Psoas muscle (tissue), 8 donors: ENCODE measurements at places on chromosomes 11 and 22.

DNA sequence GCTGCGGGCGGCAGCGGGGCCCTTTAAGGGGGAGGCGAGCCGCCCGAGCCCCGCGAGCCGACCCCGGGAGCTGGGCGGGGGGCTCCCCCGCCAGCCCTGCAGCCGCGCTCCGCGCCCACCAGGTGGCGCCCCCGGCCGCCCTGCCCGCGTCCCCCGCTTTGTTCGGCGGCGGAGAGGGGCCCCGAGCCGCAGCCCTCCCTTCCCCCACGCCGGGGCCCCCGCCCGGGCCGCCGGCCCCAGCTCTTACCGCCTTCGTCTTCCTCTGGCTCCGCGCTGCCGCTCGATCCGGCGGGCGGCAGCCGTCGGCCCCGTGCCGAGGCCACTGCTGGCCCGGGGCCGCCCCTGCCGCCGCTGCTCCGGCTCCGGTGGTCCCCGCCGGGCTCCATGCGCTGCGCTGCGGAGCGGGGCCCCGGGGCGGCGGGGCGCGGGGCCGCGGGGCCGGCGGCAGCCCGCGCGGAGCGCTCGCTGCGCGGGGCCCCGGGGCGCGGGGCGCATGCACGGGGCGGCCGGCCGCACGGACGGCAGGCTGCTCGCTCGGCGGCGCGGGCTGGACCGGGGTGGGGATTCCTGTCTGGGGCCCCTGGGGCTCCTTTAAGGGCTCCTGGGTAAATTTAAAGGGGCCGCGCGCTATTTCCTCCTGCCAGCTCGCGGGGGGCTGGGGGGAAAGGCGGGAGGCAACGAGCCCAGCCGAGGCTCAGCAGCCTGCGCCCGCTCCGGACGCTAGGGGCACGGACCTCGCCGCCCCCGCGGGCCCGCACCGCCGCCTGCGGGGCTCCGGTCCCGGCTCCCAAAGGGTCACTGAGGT is at the start of gene ZFTA:
Gene ZFTA (minus strand): TSS at position 539 of the 805 bp plus-strand sequence. CDS start 153 bp downstream, at position 386.
- peak within 1 kb of the TSS; percentile 87 for H3K4me3 ChIP-seq
- H3K27me3 ChIP-seq = no peaks in the 10 kb centered on the region
- peak within 1 kb of the TSS; percentile 77 for H3K27ac ChIP-seq
- peaks cover 5% of the 10 kb centered on the region for H3K4me1 ChIP-seq
- no peaks in the 10 kb centered on the region for H3K36me3 ChIP-seq
- DNase-seq = peak; percentile 80

GRCh38 chr11:16973338-16973964 is 40.8 kb downstream of the PLEKHA7 start:
- no peaks in the 10 kb centered on the region for H3K4me1 ChIP-seq
- no peaks in the 10 kb centered on the region for H3K27me3 ChIP-seq
- H3K4me3 ChIP-seq = no peak overlapping the region
- no peak for DNase-seq

DNA sequence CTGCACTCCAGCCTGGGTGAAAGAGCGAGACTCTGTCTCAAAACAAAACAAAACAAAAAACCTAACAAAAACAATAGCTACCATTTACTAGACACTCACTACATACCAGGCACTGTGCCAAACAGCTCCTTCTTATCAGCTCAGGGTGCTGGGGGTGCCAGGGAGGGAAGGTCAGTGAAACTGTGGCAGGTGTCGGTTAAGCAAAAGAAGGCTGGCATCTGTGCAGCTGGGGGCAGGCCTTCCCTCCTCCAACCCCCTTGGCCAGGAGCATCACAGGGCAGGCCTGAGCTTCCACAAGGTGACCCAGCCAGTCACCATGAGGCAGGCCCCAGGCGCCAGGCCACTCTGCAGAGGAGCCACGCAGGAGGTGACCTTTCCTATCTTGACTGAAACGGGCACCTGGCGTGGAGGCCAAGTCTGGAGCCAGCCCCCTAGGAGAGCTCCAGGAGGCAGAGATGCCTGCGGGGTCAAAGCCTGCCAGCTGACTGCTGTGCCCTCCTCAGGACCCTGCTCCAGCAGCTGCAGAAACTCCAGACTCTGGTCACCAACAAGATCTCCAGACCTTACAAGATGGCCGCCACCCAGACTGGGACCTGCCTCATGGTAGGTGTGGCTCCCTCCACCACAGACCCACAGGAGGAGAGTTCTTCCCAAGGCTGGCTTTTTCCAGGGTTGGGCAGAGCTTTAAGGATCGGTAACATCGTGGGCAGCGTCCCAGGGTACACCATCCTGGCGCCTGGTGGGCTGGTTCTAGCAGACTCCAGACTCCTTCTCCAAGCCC is 31.3 kb upstream of the DGKZ start:
- H3K36me3 ChIP-seq = no peaks in the 10 kb centered on the region
- H3K4me3 ChIP-seq = no peak overlapping the region
- H3K4me1 ChIP-seq = no peaks in the 10 kb centered on the region
- no peak for DNase-seq

DNA sequence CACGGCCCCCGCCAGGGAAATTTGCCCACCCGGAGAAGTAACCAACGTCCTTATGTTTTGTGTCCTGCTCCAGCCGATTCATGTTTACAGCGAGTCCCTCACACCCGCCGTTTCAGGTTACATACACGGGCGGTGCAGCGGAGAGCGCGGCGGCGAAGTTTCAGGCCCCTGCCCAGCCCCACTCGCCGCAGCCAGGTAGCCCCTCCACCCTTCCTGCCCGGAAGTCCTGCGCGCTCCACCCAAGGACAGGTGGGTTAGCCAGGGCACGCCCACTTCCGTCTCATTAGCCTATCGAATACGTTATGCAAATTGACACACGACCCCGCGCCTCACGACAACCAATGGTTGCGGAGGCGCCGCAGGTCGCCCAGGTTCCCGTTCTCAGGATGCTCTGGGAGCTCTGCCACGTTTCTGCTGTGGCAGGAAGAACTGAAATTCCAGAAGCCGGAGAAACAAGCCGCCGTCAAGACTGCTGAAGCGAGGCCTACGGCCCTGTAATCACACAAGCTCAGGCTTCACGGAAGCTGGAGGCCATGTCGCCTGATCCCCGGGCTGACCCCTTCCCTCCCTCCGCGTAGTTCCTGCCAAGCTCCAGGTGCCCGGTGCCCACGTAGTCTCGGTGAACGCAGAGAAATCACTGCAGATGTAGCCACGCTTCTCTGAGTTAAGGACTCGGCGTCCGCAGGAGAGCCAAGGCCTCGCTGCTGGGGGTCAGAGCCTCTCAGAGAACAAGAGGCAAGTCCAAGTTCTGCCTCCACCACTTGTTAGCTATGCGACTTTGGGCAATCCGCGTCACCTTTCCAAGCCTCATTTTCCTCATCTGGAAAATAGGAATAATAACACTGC is 22.4 kb upstream of the MYH9 start:
- H3K36me3 ChIP-seq = no peaks in the 10 kb centered on the region
- H3K27me3 ChIP-seq = no peaks in the 10 kb centered on the region
- H3K4me3 ChIP-seq = peak overlapping the region; percentile 63
- H3K4me1 ChIP-seq = peaks cover 12% of the 10 kb centered on the region

DNA sequence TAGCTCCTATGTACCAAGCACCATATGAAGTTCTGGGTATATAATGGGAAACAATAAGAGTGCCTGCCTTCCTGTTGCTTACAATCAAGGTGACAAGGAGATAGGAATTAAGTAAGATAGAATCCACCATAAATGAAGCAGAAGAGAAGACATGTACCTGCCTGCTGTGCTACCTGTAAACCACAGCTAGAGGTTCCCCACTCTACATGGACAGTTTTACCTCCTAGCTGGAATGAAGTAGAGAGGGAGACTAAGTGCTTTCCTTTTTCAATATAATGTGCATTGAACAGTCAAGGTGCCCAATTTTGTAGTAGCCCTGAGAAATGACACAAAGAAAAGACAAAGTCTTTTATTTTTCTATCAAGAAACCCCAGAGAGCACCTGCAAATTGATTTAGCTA is 984.6 kb downstream of the DLG2 start:
- no peak for DNase-seq
- H3K27ac ChIP-seq = no peak overlapping the region
- no peaks in the 10 kb centered on the region for H3K27me3 ChIP-seq
- H3K4me1 ChIP-seq = no peaks in the 10 kb centered on the region
- no peaks in the 10 kb centered on the region for H3K36me3 ChIP-seq

GRCh38 chr11:42957831-42958230 is 354.0 kb upstream of the API5 start:
- no peaks in the 10 kb centered on the region for H3K36me3 ChIP-seq
- no peak for DNase-seq
- no peak overlapping the region for H3K27ac ChIP-seq
- no peaks in the 10 kb centered on the region for H3K27me3 ChIP-seq

DNA sequence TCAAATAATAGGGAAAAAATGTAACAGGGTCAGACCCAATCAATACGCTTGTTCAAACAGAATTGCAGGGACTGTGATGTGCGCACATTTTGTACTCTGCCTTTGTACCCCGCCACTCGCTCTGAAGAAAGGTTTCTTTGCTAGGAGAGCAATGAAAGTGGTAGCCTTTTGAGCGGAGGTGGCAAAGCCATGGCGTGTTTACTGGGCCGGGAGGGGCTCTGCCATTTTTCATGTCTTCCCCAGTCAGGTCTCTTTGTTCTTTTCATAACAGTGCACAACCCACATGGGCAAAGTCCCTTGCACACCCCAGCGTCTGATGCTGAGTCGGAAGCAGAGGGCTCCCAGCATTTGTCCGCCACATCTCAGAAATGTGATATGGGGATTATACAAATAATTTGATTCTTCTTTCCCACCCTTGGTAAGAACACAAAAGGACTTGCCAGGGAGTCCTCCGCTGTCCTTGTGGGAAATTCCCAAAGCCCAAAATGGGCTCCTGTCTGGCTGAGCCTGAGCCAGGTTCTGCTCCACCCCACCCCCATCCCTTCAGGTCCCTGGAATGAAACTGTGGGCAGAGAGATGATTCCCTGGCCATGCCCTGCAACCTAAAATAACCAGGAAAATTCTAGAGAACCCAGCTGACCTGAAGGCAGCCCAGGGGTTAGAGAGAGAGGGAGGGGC is 36.6 kb downstream of the C11orf58 start:
- DNase-seq = no peak
- H3K36me3 ChIP-seq = no peaks in the 10 kb centered on the region
- no peak overlapping the region for H3K4me3 ChIP-seq

DNA sequence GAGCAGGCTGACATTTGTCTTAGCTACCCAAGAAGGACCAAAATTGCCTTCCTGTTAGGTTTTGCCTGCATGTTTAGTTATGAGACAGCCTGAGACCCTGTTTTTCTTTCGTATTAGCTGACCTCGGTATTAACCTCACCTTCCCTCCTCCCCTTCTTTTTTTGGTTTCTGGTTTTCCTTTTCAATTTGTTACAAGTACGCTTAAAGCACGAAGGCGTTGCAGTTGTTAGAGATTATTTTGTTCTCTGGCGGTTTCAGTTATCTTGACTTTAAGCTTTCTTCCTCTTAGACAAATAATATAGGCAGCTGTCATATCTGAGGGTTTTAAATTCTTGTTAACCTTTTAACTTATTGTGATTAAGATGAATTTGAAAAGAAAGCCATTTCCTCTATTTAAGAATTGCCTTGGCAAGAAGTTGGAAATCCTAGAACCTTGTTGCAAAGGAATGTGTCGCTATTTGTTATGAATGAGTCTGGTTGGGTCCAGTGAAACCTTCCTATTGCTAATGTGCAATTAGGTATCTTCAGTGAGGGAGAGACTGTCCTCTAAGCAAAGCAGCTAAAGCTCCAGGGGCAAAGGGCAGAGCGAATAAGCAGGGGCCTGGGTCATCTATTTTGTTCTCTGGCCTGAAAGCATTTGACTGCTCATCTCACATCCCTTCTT is 45.7 kb downstream of the PACS1 start:
- H3K36me3 ChIP-seq = no peaks in the 10 kb centered on the region
- H3K4me3 ChIP-seq = no peak overlapping the region
- peaks cover 19% of the 10 kb centered on the region for H3K4me1 ChIP-seq
- no peaks in the 10 kb centered on the region for H3K27me3 ChIP-seq

GRCh38 chr22:32018056-32018455 is 25.0 kb upstream of the SLC5A1 start:
- DNase-seq = no peak
- no peaks in the 10 kb centered on the region for H3K27me3 ChIP-seq
- H3K36me3 ChIP-seq = no peaks in the 10 kb centered on the region
- no peak overlapping the region for H3K4me3 ChIP-seq
- no peaks in the 10 kb centered on the region for H3K4me1 ChIP-seq

GRCh38 chr11:69868871-69869270 is 49.7 kb upstream of the FGF3 start:
- H3K4me3 ChIP-seq = no peak overlapping the region
- peaks cover 42% of the 10 kb centered on the region for H3K27me3 ChIP-seq
- no peak overlapping the region for H3K27ac ChIP-seq
- H3K36me3 ChIP-seq = no peaks in the 10 kb centered on the region
